ENCODE measurements at places on chromosomes 16 and 17.
A peak's percentile ranks its signal among the peaks of the same experiment; 100 is the strongest.

DNA sequence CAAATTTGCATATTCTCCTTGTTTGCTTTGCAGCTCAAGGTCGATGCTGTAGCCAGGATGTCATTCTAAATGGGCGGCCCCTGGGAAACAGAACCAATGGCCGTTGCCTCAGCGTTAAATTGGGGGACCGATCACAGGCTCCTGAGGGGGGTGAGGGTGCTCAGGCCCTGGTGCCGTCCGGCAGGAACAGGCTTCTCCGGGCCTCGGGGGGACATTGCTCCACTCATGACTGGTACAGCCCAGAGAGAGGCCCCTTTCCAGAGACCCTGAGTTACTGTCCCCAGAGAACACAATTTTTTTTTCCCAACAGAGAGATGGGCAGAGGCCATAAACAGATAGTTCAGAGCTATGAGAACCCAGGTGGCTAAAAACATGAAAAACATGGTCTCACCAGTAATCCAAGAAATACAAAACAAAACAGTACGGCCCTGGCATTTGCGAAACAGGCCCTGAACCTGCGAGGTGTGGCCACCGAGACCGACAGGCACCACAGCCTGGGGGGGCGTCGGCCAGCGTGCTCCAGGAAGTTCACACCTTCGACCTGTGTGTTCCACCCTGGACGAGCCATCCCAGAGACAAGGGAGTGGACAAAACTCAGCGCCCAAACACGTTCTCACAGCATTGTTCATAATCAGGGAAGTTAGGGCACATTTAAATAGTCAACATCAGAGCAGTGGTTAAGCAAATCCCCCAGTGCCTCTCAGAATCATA, 82.8 kb downstream of the METRNL start:
- no peak for DNase-seq

- DNase-seq, result no peak
These were observed 87.8 kb downstream of the WNT3 start for GRCh38 chr17:46730679-46731078.

DNA sequence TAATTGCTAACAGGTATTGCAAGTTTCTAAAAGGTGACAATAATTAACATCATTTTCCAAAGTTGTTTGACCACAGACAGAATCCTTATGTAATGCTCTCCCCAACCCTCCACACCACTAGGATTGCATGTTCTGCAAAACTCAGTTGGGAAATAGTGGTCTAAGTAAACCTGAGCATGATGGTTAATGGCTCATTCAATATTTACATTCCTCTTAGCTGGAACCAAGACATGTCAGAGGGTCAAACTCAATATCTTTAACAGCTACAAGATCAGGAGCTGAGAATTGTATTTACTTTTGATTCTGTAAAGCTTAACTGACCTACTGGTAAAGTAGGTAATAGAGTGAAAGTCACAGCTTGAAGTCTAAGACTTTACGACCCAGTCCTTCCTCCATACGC, 10.2 kb downstream of the MFSD6L start:
- DNase-seq, result no peak

- DNase-seq, result no peak
These were observed 53.6 kb upstream of the TBX2 start for GRCh38 chr17:61345825-61346666.

DNA sequence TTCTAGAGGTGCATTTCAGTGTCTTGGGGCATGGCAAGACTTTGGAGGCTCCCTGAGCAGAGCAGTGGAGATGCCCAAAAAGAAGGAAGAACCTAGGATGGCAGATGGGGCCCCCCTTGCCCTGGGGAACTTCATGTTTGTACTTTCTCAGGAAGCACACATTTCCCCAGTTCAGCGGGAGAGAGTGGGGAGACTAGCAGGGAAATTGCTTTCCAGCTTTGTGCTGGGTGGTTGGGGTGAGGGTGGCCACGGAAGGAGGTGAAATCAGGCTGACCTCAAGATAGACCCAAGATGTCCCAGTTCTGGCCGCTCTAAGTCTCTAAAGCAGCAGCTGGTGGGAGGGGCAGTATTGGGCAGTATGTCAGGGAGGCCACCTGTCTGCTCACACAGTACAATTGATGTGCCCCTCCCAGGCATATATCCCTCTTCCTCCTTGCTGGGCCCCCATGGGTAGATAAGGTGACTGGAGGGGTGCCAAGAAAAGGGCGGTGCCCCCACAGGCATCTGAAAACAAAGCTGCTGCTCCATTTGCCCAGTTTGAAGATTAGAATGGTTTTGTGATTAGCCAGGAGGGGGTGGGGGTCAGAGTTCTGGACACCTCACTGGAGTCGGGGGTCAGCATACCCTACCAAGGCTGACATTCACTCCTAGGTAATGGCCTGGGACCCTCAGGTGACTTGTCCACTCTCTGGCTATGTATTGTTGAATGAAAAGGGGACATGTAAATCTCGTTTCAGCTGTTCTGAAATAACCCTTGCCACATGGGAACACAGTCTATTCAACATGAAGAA, 17.1 kb upstream of the NAGLU start:
- DNase-seq, result peak; percentile 83

DNA sequence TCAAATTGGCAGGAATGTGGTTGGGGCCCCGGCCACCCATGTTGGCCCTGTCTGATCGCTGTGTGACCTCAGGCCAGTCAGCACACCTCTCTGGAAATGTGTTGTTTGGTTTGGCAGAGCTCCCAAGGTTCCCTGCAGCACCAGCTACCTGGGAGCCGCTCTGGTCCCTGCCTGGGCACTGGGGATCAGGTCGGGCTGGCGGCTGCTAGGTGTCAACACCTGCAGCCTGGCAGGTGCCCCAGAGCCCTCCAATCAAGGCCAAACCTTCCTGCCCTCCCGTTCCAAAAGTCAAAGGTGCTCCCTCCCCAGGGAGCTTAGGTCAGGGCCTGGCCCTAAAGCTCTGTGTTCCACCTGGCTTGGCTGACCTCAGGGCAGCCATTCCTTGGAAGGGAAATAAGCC, 55.9 kb downstream of the ZDHHC7 start:
- DNase-seq, result no peak

DNA sequence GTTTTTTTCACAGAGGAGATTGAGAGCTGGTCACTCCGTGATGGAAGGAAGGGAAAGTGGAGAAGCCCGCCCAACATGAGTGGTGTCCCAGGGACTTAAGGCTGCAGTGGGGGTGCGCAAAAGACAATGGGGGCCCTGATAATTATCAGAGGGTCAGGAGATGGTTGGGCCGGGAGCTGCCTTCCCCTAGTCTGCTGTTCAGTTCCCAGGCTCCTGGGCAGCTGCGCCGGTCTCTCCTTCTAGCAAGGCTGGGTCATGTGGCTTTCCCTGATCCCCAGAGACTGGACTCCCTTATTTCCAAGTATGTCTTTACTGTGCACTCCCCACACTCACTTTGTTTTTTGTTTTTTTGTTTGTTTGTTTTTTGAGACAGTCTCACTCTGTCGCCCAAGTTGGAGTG, 16.2 kb downstream of the CYGB start:
- DNase-seq, result no peak

- no peak for DNase-seq
These were observed 59.7 kb downstream of the B9D1 start for GRCh38 chr17:19302791-19303331.

- no peak for DNase-seq
These were observed 9.7 kb downstream of the CCDC57 start for GRCh38 chr17:82202981-82203380.

DNA sequence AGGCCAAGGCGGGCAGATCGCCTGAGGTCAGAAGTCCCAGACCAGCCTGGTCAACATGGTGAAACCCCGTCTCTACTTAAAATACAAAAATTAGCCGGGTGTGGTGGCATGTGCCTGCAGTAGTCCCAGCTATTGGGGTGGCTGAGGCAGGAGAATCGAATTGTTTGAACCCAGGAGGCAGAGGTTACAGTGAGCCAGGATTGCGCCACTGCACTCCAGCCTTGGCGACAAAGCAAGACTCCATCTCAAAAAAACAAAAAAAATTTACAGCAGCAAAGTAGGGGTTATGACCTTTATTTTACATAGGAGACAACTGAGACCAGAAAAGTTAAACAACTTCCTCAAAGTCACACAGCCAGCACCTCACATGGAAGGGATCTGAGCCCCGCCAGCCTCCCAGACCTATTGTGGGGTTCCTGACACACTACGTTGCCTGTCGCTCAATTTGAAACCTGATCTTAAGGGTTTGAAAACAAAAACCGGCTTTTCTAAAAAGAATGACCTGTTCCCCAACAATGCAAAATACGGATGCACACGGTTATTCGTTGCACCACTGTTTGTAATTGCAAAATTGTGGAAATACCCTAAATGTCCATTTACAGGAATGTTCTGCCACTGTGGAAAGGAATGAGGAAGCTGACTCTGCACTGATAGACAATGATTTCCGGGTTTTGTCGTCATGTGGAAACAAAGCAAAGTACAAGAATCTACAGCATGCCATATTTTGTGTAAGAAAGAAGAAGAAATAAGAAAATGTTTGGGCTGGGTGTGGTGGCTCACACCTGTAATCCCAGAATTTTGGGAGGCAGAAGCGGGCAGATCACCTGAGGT, 77.2 kb downstream of the CNGB1 start:
- DNase-seq, result peak; percentile 97

DNA sequence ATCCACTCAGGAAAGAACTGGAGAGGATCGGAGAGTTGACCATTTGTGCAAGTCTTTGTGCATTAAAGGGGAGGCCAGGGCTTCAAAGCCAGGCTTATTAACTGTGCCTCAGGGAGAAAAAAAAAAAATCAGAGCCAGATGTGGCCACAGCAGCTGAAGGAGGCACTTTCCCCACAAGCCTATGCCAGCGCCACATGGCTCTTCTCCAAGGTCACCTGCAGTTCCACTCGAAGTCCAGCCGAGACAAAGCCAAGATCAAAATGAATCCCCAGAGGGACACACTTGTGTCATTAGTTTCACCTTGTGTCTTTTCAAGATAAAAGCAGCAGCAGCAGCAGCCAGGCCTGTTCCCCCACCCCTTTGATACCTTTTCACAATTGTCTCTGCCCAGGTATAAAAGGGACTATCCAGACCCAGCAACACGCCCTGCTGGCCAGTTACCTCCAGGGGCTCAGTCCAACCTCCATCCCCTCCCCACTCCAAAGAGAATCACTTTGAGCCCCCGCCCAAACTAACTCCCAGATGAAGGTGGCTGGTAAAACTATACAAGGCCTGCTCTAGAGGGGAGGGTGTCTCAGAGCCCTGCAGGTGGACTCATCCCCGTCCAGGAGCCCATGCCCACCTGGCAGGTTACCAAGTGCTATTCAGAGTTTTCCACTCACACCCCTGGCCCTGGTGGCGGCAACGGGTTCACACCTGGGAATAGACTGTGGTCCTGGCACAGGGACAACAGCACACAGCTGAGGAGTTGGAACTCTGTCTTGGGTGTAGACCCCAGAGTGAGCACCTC, 29.2 kb downstream of the AXIN2 start:
- DNase-seq, result no peak

- no peak for DNase-seq
These were observed 102.0 kb downstream of the ITFG1 start for GRCh38 chr16:47358816-47359215.

DNA sequence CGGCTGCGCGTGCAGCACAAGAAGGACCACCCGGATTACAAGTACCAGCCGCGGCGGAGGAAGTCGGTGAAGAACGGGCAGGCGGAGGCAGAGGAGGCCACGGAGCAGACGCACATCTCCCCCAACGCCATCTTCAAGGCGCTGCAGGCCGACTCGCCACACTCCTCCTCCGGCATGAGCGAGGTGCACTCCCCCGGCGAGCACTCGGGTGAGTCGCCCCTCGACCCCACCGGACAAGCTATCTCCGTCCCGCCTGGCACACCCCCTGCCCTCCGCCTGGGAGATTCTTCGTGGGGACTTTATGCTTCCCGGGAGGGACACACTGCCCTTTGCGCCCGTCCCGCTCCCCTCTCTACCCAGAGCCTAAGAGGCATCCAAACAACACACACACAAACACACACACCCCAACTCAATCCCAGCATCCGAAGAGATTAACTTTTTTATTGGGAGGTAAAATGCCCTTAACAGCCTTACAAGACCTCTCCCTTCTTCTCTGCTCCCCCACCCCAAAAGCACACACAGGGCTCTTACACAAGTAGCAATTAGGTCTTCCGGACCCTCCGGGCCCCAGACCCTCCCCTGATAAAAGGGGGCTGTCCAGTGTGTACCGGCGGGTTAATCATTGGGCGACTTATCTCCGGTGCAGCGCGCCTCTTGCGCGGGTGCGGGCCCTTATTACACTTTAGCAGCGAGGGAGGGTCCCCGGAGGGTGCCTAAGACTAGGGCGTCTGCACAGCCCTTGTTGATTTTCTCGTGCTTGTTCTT, 2.1 kb downstream of the SOX9 start:
- peak; percentile 71 for DNase-seq

DNA sequence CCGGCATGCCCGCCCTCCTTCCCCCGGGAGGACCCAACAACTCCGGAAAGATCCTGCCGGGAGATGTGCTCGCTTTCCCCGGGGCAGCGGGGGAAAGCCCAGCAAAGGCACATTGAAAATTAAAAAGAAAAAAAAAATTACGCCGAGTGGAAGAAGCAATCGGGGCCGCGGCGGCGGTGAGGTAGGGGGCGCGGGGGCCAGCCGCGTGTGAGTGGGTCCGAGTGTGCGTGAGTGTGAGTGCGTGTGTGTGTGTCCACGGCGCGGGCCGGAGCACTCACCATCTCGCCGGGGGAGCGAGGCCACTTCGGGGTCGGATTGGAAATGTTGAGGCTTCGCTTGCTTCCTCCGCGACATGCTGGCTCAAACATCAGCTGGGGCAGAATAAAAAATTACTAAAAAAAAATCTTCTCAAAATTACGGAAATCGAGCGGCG, at the start of gene SALL1:
Gene SALL1, minus strand, starts transcription at position 383 of the 433 bp plus-strand sequence. Its CDS starts 29 bp downstream, at position 354.
- peak; percentile 14 for DNase-seq

DNA sequence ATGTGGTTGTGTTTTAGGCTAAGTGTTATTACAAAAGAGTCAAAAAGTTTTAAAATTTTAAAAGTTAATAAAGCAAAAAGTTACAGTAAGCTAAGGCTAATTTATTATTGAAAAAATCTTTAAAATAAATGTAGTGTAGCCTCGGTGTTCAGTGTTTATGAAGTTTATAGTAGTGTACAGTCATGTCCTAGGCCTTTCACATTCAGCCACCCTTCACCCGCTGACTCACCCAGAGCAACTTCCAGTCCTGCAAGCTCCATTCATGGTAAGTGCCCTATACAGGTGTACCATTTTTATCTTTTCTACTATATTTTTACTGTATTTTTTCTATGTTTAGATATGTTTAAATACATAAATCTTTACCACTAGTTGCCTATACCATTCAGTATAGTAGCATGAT, 98.5 kb upstream of the RPRML start:
- DNase-seq, result peak; percentile 6

- DNase-seq, result no peak
These were observed 9.2 kb downstream of the CD300LG start for GRCh38 chr17:43856141-43856540.

- DNase-seq, result no peak
These were observed 8.1 kb downstream of the SERPINF1 start for GRCh38 chr17:1769822-1770477.
